ENCODE measurements at places on chromosomes 2 and 18.

GRCh38 chr18:46398625-46399024, 258.4 kb downstream of the LOXHD1 start:
- no peak for DNase-seq

DNA sequence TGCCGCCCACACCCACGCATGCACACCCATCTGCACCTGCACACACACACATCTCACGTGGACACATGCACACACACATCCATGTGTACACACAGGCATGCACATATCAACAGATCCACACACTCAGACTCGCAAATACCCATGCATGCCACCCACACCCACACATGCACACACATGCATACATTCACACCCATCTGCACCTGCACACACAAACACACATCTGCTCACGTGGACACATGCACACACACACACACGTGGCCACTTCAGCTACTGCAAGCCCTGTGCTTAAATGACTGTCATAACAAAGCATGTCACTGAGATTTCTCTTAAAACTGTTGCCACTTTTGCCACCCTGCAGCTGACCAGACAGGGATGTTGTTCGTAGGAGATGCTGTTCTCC, 186.6 kb downstream of the SNTG2 start:
- DNase-seq: no peak

DNA sequence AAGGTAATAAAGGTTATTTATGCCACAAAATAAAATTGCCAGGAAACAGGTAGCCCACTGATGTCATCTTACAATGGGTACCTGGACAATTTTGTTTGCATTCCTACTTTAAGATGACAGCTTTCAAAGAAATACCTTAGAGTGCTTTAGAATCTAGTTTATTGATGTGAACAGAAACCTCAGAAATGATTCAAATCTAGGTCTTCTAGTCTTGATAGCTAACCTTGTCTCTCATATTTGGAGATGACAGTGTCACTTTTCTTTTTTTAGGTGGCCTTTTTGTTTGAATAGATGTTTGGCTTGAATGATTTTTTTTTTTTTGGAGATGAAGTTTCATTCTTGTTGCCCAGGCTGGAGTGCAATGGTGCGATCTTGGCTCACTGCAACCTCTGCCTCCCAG, 69.1 kb downstream of the PIK3C3 start:
- no peak for DNase-seq

GRCh38 chr18:78242254-78242643, 737.4 kb upstream of the SALL3 start:
- DNase-seq: no peak

DNA sequence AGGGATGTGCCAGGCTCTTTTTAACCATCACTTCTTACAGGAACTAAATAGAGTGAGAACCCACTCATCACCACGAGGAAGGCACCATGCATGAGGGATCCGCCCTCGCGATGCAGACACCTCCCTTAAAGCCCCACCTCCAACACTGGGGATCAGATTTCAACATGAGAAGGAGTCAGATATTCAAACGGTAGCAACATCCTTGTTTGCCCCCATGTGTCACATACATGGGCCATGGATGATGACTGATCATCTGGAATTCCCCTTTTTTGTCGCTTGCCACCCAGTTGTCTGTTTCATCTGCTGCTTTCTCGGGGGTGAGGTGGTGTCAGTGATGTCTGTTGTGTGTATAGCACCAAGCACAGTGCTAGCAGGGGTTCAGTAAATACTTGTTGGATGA, 57.9 kb downstream of the NCK2 start:
- no peak for DNase-seq

- no peak for DNase-seq
These were observed 151.8 kb downstream of the MGAT5 start for GRCh38 chr2:134405611-134406081.

GRCh38 chr18:59929621-59930295, 30.0 kb downstream of the PMAIP1 start:
- DNase-seq: no peak

DNA sequence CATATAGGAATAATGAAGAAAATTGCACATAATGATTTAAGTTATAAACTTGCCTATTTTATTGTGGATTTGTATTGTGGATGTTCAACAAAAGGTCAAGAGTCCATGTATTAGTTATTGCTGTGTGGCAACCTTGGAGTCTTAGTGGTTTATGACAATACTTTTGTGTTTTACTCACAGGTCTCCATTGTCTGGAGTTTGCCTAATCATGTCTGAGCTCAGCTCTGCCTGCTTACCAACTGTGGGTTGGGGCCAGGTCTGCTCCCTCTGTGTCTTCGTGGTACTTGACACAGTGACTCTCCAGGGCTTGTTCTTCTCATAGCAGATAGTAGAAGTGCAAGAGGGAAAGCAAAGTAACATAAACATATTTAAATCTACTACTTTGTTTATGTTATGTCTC, 382.5 kb downstream of the CBLN2 start:
- no peak for DNase-seq

GRCh38 chr2:151043484-151043883, 218.2 kb downstream of the RBM43 start:
- DNase-seq: no peak

DNA sequence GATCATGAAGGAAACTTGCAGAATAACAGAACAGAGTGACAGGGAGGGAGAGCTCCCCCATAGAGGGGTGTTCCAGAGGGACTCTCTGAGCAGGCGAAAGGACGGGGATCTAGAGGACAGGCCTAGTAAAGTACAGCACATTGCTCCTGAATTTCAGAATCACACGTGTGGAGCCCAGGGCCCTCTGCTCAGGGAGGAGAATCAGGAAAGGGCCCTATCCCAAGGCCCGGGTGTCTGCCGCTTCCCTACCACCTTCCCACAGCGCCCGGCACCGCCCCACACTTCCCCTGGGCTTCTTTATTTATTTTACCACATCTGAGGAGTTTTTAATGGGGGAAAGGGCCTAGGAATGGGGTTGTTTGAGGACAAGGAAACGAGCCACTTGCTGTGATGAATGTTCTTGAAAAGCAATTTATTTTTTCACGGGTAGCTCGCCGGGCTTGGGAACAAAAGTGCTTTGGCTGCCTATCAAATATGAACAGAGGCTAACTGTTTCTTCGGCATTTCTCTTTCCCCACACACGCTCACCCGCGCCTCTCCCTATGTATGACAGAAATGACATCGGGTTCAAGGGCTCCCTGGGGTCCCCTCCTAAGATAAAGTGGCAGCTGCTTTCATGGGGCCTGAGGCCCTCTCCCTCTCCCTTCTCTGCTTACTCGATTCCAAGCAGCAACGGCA, 79.3 kb upstream of the GLI2 start:
- no peak for DNase-seq

- no peak for DNase-seq
These were observed 73.8 kb upstream of the EML6 start for GRCh38 chr2:54649633-54650032.

- DNase-seq: no peak
These were observed 516.6 kb upstream of the ZEB2 start for GRCh38 chr2:145036421-145037011.

GRCh38 chr2:219547621-219548020, 3.8 kb downstream of the TMEM198 start:
- no peak for DNase-seq

DNA sequence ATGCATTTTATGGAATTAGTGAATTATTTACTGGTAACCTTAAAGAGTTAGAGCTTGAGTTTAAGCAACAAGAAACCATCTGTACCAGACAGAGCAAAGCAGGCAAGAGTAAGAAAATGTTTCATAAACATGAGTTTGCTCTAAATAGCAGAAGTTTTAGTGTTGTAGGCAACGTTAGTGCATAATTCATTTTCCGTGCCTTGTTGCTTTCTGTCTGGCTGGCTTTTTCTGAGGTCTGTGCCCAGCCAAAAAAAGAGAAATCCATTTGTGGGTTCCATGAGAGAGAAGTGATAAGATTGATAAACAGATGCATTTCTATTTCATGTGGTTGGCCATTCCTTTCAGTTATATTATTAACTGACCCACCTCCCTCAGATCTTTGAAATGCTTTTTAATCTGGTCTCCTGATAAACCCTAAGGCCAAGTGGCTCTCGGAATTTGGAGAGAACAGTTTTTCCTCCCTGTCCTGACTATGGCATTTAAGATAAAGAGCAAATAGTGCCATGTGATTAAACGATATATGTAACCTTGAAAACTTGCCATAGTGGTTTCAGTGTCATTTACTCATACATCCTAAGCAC, 139.5 kb upstream of the LMAN1 start:
- no peak for DNase-seq

- DNase-seq: no peak
These were observed 5.4 kb upstream of the ITGB6 start for GRCh38 chr2:160205505-160205904.

- peak; percentile 2 for DNase-seq
These were observed 235.9 kb downstream of the TFCP2L1 start for GRCh38 chr2:121049131-121049530.

DNA sequence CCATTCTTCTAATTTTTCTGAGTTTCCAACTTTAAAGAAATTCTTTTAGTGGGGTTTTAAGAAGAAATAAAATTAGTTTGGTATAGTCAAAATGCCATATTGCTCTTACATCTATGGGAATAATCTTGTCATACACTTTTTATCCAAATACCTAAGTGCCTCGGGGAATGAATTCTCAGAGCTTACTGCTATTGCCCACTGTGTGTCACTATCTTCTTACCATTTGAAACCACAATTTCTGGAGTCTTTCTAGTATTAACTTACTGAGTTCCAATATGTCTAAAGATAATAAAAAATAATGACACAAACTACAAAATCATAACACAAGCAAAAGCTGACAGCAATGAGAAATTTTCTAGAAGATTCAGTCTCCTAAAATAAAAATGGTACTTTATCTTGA, 23.7 kb upstream of the DNAH6 start:
- no peak for DNase-seq

- DNase-seq: no peak
These were observed 204.1 kb downstream of the GLI2 start for GRCh38 chr2:120939595-120940318.

DNA sequence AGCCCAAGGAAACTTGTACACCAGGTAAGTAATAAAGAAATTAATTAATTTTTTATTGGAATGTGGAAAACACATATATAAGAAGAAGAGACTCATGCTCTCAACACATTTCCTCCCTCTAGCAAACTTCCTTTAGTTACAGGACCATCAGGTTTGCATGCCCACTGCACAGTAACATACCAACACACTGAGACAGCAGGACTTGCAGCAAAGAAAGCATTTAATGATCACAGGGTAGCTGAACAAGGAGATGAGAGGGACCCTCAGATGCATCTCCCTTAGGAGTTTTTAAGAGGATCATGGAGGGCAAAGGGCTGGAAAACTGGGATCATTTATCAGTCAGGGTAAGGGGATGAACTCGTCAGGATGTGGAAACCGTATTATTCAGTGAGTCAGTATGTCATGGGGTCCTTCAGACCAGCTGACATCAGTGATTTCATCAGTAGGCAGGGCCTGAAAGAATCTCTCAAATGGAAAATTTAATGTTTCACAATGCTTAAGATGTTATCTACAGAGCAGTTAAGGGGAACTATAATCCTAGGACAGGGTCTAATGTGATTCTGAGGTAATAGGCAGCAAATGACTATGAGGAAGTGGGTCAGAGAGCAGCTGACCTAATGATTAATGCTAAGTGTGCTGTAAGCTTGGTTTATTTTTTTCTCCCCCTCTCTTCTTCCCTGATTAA, 193.8 kb upstream of the RND3 start:
- DNase-seq: no peak

DNA sequence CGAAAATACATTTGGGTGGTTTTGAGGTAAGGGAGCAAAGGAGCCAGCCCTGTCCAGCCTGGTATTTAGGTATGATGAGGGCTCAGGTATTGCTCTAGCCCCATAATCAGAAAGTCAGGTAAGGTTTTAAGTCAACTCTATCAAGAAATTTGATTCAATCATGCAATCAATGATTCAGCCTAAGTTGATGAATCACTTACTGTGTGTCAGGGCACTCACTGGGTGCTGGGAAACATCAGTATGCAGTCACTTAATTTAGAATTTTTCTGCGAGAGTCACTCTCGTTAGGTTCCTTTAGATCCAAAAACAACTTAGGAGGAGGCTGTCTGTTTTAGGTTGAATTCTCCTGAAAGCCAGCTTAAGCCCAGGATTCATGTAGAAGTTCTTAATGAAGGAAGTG, 17.7 kb upstream of the SERPINB2 start:
- DNase-seq: no peak

DNA sequence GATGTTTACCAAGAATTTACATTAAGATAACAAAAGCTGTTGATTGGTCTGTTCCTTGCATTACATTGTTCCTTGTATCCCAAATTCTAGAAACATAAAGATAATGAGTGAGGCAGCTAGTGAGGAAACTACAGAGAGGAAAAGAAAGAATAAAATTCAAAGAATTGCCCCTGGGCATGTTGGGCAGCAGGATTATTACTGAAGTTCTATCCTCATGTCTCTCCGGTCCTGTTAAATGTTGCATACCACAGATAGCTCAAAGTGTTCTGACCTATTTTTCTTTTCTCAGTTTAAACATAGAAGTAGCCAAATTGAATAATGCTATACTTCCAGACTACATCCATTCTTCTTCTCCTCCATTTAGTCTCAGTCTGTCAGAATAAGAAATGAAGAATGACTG, 58.2 kb upstream of the DYNC1I2 start:
- DNase-seq: no peak

- no peak for DNase-seq
These were observed 250.9 kb upstream of the SP5 start for GRCh38 chr2:170464268-170464667.

- DNase-seq: no peak
These were observed 498.2 kb downstream of the PTPRM start for GRCh38 chr18:8065284-8065683.

DNA sequence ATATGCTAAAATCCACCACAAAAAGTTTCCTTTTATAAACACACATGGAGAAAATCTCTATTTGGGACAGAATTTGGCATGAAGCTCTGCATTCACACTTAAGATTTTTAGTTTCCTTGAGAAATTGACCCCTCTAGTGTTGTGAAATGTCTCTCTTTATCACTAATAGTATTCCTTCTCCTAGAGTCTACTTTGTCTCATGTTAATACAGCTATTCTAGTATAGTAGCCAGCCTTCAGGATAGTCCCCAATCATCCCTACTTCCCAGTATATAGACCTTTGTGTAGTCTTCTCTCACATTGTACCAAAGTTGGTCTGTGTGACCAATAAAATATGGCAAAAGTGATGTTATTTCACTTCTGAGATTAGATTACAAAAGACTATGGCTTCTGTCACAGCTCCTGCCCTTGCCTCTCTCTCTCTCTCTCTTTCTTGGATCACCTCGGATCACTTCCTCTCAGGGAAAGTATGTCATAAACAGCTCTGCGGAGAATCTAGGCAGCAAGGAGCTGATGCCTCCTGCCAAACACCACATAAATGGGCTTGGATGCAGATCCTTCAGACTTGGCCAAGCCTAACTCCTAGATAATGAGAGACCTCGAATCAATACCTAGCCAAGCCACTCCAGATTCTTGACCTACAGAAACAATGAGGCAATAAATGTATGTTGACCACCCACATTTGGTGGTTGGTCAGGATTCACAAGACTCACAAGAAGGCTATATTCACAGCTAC, 59.7 kb upstream of the NABP1 start:
- DNase-seq: no peak

All from NCI-H1105 (cell line).